ENCODE measurements at places on chromosomes 6 and 20.
A peak's percentile ranks its signal among the peaks of the same experiment; 100 is the strongest.

GRCh38 chr20:36228770-36229169 lies 7.5 kb upstream of the AAR2 start:
- no peak for DNase-seq

GRCh38 chr6:137342607-137343190 lies 123.5 kb upstream of the IFNGR1 start:
- DNase-seq = no peak

DNA sequence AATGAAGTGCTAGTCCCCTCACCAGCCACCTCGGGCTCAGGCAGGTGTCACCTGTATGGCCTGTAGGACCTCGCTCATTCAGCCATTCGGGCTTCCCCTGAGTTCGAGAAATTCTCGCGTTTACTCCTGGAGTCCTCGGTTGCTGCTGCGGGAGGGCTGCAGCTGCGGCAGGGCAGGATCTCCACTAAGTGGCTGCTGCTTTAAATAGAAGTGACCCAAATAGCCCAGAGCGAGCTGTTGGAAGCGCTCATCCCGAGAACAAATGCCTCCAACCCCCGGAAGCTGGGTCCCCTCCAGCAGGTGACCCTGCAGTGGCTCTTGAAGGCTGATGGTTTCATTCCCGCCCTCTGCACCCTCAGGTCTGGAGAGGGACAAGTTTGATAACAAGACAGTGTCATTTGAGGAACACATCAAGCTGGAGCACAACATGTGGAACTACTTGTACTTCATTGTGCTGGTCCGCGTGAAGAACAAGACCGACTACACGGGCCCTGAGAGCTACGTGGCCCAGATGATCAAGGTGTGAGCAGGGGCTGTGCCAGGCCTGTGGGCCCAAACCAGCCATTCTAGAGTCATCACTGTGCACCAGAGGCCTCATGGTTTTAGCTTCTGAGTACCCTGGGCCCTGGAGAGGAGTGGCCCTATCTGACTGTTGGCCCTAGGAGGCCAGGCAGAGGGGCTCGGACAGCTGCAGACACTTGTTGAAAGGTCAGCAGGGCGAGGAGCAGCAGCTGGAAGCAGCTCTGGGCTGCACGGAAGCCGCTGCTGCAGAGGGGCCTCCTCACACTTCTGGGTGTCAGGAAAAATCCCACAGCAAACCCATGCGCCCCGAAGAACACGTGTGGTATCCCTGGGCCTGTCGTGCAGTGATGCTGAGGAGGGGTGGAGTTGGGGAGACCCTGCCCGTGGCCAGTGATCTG lies 18.1 kb downstream of the UQCC2 start:
- DNase-seq = no peak

- no peak for DNase-seq
Measured at GRCh38 chr20:14723614-14724013, 386.2 kb upstream of the FLRT3 start.

GRCh38 chr20:40245829-40246228 lies 443.2 kb downstream of the MAFB start:
- no peak for DNase-seq

DNA sequence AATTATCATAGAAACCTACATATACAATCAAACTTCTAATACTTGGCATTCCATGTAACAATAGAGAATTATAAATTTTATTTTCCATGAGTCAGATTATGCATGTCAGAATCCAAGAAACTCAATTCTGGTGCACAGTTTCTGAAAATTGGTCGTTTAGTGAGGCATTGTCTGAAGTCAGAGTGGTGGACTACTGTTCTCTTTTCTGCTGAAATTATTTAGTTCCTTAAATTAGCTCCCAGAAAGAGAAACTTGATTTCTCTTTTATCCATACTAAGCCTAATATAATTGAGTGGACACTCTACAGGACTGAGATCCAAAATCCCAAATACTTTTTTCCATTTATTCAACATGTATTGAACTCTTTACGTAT lies 265.5 kb downstream of the ALDH8A1 start:
- DNase-seq = no peak

- DNase-seq = no peak
Measured at GRCh38 chr6:208364-208763, 83.9 kb upstream of the DUSP22 start.

DNA sequence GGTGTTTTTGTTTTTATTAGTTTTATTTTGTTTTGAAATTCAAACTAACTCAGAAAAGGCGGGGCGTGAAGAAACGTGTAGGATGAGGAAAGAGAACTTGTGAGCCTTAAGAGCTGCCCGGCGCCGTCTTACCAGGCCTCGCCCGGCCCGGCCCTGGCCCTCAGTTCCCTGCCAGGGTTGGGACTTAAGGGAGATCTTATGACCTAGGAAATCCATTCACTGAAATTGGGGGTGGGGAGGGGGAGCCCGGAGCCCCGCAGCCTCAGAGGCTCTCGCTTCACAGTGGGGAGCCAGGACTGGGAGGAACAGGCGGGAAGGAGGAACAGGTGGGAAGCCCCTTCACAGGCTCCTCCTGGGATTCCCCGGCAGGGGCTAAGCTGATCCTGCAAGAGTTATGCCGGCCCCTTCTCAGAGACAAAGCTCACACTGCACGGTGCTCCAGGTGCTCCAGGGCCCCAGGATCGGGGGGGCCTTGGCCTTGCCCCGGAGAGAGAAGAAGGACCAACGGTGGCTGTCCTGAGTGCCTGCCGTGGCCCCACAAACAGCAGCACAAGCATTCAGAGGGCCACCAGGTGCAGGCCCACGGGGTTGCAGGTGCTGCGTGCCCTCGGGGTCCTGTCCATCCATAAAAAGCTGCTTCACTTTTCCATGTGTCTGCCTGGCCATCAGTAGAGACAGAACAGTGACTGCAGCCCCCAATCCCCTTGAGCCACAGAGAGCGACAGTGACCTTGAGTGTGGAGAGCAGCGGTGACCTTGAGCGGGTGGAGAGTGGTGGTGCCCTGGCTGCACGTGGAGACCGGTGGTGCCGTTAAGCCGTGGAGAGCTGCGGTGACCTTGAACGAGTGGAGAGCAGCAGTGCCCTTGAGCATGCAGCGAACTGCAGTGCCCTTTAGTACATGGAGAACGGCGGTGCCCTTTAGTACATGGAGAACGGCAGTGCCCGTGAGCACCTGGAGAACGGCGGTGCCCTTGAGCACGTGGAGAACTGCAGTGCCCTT lies 152.7 kb downstream of the DLL1 start:
- no peak for DNase-seq

DNA sequence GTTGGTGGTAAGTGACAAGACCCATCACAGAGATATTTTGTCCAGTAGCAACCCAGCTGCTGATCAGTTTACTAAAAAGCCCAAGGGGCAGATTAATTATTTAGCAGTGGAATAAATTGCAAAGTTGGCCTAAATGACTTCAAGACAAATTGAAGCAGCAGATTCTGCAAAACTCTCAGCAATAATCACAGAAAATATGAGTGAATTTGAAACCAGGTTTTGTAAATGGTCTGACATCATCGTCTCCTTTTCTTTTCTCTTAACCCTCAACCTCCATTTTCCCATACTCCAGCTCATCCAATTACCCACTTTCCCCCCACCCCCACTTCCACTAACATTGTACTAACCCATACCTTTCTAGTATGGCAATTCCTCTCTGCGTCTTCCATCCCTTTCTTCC lies 11.3 kb upstream of the PTPRK start:
- no peak for DNase-seq

DNA sequence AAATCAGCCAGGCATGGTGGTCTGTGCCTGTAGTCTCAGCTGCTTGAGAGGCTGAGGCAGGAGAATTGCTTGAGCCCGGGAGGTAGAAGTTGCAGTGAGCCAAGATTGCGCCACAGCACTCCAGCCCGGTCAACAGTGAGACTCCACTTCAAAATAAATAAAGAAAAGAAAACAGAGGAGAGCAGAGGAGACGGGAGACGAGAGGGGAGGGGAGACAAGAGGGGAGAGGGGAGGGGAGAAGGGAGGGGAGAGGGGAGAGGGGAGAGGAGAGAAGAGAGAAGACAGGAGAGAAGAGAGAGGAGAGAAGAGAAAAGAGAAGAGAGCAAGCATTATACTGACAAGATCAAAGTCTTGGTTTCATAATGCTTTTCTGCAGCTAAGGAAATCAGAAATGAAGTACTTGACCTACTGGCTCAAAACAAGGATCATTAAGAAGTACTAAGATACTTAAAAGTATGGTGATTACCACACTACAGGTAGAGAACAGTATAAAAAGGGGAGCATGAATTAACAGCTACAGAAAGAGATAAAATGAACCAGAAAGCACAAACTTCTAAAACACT lies 30.5 kb downstream of the FAM8A1 start:
- DNase-seq = no peak

DNA sequence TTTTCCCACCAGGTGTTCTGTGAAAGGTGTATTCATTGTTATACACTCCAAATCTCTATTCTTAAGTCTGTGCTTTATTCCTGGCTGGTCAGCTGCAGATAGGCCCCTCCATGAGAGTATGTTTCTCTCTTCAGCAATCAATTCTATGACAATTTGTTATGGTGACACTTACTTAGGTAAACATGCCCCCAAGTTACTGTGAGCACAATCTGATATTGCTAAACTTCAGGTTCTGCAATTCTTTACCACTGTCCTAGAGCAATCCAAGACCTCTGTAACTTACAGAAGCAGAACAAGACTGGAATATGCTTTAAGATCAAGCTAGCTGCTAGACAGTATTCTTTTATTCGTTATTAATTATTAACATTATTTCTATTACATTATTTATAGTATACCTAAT lies 391.9 kb downstream of the FRK start:
- no peak for DNase-seq

GRCh38 chr20:8390037-8390433 lies 258.0 kb downstream of the PLCB1 start:
- no peak for DNase-seq

DNA sequence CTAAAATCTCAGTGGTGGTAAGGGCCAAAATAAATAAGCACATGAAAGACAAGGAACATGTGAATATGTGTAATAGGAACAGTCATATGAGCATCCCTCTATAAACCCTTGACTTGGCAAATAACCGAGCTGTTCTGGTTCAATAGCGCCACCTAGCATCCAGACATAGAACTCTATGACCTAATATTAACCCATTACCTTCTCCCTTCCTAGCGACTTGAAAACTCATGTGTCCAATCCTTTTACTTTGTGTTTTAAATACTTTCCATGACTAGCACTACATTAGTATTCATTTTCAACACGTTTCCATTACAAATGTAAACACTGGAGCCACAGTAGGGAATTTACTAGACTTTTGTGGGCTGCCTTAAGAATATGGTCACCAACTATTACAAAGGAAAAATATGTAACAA lies 279.7 kb downstream of the UST start:
- no peak for DNase-seq

- no peak for DNase-seq
Measured at GRCh38 chr6:21173031-21173430, 420.5 kb upstream of the SOX4 start.

DNA sequence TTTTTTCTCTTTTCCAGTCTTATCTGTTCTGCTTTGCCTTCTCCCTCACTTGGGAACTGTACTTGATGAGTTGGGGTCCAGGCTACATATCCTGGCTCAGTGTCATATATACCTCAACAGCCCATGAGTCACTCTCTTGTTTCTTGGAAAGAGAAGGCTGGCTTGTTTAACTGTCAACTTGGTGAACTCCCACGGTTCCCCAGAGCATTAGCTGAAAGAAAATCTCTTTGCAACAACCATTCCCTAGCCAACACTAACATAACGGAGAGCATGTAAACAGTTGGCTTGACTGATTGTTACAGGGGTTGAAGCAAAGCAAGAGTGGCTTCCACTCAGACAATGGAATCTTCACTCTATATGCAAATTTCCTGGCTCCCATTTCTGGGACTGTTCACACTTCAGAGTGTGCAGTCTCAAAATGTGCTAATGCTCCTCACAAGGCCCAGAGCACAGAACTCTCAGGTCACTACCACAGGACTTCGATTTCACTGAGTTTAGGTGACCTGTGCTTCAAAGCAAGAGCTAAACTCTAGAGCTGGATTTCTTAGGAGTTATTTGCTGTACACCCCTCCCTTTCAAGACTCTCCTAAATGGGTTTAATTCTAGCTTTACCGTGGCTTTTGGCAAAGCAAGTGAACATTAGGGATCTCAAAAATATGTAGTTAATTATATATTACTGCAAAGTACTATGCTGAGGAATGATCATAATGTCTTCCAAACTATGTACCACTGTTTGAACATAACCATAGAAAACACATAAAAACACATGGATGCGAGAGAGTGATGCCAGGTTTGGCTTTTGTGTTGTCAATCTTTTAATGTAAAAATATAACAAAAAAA lies 609.8 kb downstream of the RFPL4B start:
- DNase-seq = no peak

DNA sequence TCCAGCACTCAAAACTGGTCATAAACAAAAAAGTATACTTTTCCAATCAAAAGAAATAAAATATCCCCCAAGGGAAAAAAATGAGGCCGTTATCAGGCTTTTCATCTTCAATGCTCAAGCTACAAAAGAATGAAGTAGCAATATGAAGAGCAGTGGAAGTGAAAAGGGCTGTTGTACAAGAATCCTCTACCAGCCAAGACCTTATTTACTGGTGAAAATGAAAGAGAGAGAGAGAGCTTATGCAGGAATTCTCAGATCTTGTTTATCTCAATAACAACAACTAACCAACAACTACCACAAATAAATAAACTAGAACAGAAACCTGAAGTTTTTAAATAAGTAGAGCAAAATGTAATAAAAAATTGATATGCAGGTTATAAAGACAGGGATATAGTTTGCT lies 400.6 kb downstream of the HDGFL1 start:
- DNase-seq = no peak

- no peak for DNase-seq
Measured at GRCh38 chr6:137039010-137039409, 5.8 kb downstream of the IL20RA start.

DNA sequence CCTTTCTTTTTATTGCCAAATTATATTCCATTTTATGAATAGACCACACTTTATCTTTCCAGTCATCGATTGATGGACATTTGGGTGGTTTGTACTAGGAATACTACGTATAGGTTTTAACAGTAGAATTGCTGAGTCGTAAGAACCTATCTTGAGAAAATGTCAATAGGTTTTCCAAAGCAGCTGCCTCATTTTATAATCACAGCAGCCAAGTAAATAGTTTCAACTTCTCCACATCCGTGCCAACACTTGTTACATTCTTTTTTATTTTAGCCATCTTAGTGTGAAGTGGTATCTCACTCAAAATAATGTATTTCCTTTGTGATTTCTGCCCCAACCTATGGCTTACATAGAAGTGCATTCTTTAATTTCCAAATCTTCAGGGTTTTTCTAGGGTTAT lies 479.2 kb downstream of the CDH26 start:
- DNase-seq = no peak

- DNase-seq = no peak
Measured at GRCh38 chr6:80441131-80441530, 334.7 kb downstream of the BCKDHB start.

- DNase-seq = peak; percentile 48
Measured at GRCh38 chr20:49712996-49713752, 504 bp downstream of the B4GALT5 start.

GRCh38 chr6:33166811-33167210 lies 25.5 kb downstream of the COL11A2 start:
- DNase-seq = no peak

- no peak for DNase-seq
Measured at GRCh38 chr20:31679357-31680285, 41.9 kb downstream of the COX4I2 start.

GRCh38 chr6:43768983-43769525 lies 957 bp upstream of the VEGFA start:
- DNase-seq = no peak

- DNase-seq = no peak
Measured at GRCh38 chr6:44060612-44061374, 66.5 kb downstream of the MRPL14 start.

Data from substantia nigra (tissue), 51 donors.